HT1080 (cell line): ENCODE measurements at places on chromosomes 5 and 9. TPM values are rescaled to one million over a fixed set of nuclear protein-coding genes. Genes with fewer than 3 reads are reported as not detected.

GRCh38 chr9:127088724-127089615 lies 33.5 kb downstream of the ANGPTL2 start:
- no peak for DNase-seq

DNA sequence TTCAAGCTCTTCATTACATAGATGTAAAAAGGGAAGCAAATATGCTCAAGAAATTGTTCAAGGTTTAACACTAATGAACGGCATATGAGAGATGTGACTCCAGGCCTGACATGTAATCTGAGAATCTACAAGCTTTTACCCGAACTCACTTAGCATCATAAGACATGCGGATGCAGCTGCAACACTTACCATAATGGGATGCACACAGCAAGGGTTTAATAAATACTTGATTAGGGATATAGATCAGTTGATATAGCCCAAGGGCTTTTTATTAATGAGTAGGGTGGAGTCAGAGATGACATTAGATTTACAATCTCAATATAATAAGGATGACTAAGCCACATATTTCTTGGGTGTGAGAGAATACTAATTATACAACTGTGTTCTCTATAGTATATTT lies 2215.5 kb downstream of the MAT2B start:
- no peak for DNase-seq

- no peak for DNase-seq
These were observed 791.4 kb downstream of the MTRR start for GRCh38 chr5:8660133-8660893.

DNA sequence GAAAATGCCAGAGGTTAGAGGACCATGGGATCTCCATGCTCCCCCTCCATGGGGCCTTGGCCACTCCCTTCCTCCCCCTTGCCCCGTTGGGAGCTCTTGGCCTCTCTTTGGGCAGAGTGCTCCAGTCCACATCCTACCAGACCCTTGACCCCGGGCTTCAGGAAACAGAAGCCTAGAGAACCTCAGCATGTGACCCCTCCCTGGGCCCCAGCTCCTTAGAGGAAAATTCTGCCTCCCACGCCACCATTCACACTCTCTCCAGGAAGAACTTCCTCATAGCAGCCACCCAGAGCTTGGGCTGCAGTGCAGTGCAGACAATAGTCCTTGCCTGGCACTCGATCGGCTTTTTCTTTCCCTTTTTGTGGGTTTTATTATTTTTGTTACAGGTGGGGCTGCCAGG lies 6.0 kb downstream of the LHX6 start:
- DNase-seq = no peak

GRCh38 chr9:35856882-35857281 lies 13.3 kb downstream of the OR13J1 start:
- no peak for DNase-seq

DNA sequence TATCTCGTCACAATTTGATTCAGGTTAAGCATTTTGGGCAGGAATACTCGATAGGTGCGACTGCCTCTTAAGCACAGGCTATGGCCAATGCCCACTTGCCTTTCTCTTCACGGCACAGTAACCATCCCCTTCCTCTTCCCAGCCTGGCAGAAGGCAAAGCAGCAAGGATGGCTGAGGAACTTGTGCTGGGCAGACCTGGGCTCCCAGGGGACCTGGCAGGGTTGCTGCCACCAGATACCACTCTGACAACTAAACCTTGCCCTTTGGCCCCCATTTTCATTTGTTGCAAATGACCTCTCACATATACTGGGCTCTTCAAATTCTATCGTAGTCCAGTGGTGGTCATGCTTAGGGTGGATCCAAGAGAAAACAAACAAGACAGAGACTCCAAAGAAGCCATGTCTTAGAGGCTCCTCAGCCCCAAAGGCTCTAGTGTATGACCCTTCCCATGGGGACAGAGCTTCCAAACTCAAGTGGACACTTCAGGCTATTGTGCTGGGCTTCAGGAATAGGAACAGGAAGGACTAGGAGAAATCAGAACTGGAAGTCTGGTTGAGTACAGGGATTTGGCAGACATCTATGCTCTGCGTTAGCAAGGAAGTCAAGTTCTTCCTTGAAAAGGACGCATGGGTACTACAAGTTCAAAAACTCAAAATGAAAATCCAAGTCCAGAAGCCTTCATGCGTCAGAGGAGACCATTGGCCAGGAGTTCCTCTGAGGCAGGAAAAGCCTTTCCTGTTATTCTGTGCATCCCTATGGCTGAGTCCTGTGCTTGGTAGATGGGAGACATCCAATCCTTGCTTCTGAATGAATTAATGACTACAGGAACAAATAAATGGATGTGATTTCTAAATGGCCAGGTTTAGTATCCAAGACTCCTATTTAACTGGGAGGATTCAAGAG lies 64.6 kb upstream of the PLPP1 start:
- DNase-seq = no peak

GRCh38 chr9:37902796-37903646 lies 906 bp downstream of the SLC25A51 start:
- peak; percentile 37 for DNase-seq

DNA sequence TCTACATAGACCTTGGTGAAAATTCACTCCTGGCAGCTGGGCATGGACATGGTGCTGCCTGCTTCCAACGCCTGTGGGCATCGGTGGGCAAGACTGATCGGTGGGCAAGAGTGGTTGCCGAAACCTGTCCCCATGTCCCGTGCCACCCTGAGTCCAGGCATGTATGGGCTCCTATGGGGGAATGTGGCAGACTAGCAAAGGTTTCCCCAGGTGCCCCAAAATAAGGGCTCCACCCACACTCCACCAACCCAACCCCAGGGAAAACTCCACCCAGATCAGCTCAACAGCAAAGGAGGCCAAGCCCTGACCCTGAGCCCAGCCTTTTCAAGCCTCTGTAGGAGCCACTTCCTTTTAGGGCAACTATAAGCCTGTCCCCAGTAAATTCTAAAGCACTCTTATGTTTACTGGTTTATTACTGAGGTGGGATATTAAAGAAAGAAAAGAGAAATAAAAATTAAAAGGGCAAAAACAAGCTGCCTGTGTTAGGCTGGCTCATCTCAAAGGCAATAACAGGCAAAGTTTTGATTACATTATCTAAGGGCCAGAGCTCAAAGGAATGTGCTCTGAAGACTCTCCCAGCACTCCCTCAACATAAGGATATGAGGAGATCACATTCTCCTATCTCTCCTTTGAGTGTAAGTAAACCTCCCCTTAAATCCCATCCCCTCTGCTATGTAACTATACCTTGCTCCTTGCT lies 8.9 kb upstream of the SPATA31E1 start:
- DNase-seq = no peak

- no peak for DNase-seq
These were observed 282.6 kb upstream of the PTGER4 start for GRCh38 chr5:40397091-40397490.

DNA sequence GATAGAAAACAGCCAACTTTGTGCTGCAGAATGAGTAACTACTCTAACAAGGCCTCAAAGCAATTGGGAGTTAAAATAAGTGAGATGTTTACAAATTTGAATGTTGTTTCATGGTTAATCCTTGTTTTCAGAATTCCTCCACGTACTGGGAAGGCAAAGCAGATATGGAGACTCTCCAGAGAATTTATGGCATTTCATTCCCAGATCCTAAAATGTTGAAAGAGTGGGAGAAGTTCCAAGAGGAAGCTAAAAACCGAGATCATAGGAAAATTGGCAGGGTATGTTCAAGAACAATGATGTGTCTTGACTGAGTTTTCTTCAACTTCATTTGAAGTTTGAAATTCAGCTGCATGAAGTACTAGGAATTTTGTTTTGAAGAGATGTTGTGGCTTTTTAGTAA lies 16.4 kb downstream of the TARS1 start:
- DNase-seq = no peak

- no peak for DNase-seq
These were observed 17.0 kb downstream of the PLPP1 start for GRCh38 chr5:55517804-55518203.

DNA sequence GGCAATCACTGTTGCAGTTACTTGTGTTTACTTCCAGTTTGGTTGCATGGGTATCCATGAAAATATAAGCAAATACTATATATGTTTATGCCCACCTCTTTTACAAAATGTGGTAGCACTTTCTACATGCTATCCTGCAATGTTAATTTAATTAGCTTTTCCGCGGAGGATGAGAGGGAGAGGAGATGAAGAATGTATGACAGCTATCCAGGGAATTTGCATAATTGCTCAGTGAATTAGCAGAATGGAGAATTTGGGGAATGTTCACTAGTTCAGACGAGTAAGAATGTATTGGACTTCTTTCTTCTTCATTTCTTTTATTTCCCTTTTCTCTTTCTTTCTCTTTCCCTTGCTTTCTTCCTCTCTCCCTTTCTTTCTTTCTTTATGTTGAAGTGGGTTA lies 140.7 kb upstream of the SLC28A3 start:
- DNase-seq = no peak

GRCh38 chr5:56696900-56697299 lies 118.4 kb upstream of the MAP3K1 start:
- DNase-seq = no peak

- no peak for DNase-seq
These were observed 15.7 kb downstream of the SPATA9 start for GRCh38 chr5:95667061-95667618.

DNA sequence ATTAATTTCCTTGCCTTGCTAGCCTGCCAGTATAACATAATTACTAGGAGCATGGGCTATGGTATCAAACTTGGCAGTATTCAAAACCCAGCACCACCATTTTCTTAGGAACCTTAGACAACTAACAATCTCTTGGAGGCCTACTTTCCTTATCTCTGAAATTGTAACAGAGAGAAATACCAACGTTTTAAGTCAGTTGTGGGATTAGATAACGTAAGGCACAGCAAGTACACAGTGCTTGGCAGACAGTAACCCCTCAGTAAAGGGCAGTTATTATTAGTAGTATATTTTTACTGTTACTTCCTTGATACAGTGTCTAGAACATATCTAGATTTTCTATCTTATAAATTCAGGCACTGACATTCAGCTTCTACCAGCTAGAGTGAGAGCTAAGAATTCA lies 309.6 kb downstream of the ACTL7B start:
- DNase-seq = no peak

DNA sequence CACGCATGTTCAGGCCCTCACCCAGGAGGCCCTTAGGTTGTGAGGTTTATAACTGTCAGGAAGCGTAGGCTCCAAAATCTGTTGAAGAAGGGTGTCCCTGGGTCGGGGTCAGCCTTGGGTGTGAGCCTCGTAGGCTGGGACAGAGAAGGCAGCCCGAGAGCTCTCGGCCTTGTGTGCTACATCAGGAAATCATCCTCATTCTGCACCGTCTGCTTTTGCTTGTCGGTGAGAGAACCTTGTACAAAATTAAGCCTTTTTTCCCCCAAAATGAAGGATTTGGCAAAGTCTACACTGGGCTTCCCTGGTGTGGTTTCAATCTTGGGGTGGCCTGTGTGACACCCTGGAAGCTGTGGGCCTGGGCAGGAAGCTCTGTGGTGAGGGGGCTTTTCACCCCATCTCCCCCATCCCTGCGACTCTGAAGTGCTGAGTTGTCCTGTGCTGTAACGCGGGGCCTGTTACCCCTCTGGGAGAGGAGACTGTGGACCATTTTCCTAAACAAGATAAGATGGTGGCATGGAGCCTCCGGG lies 55.3 kb downstream of the AHRR start:
- no peak for DNase-seq

DNA sequence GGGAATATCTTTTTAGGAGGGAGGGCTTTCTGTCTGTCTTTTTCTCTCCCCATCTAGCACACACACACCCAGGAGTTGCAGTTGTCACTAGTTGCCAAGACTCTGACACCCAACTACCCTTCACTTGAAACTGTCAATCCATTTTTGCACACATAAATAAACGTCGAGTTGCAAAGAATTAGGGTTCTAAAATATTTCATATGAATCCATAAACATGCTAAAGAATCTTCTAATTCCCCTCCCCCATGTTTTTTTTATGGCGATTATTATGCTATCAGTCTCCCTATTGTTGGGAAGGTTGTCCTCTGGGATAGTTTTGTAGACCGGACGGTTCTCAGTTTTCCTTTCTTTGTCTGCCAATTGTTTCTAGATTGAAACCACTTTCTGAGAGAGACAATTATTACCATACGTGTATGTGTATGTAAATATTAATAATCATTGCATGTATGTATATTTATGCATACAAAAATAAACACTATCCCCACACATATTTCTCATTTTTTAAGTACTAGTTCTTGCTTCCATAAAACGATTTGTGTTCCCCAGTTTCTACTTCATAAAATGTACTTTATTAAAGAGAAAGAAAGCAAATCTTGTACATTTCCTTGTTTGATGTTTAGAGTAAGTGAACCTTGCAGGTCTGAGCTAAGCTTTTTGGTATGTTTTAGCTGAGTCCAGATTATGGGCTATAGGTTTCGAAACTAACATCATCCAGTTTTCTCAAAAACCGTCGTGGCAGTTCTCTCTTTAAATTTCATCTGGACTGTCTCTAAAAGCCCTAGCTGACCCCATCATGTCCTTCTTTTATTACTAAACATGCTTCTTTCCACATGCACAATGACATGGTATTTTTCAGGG lies 165.0 kb upstream of the MPDZ start:
- DNase-seq = no peak

- no peak for DNase-seq
These were observed 21.9 kb downstream of the OR2Y1 start for GRCh38 chr5:180717989-180718388.

GRCh38 chr5:157509587-157509986 lies 49.6 kb downstream of the NIPAL4 start:
- no peak for DNase-seq

GRCh38 chr9:5749306-5749705 lies 83.6 kb downstream of the ERMP1 start:
- DNase-seq = no peak

- no peak for DNase-seq
These were observed 68.4 kb downstream of the RASGEF1C start for GRCh38 chr5:180140571-180140970.

- no peak for DNase-seq
These were observed 278.8 kb downstream of the GAS1 start for GRCh38 chr9:86668488-86668887.

DNA sequence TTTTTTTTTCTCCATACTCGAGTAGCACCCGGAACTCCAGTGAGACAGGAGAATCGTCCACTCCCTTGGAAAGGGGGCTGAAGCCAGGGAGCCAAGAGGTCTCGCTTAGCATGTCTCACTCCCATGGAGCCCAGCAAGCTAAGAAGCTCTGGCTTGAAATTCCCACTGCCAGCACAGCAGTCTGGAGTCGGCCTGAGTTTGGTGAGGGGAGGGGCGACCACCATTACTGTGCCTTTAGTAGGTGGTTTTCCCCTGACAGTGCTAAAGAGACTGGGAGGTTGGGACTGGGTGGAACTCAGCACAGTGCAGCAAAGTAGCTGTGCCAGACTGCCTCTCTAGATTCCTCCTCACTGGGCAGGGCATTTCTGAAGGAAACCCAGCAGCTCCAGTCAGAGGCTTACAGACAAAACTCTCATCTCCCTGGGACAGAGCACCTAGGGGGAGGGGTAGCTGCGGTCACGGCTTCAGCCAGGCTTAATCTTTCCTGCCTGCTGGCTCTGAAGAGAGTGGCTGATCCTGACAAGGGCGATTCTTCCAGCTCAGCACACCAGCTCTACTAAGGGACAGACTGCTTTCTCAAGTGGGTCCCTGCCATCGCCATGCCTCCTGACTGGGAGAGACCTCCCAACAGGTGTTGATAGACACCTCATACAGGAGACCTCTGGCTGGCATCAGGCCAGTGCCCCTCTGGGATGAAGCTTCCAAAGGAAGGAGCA lies 414.5 kb upstream of the ZNF608 start:
- DNase-seq = peak; percentile 42

Gene CDC26
- 54.7 and 57.7 TPM in 2 replicates for total RNA-seq

Gene TAF1L
- not detected in 2 replicates for total RNA-seq

Gene NKD2
- total RNA-seq = not detected in 2 replicates

Gene WNT8A
- not detected in 2 replicates for total RNA-seq

Gene SNCB
- 2.4 and 3.4 TPM in 2 replicates for total RNA-seq

Gene SLIT3
- total RNA-seq = 0.08 and 0.23 TPM in 2 replicates

Gene SOWAHA
- not detected in 2 replicates for total RNA-seq

Gene PCDHB7
- 0.05 TPM in 1 of 2 replicates, not detected in the other for total RNA-seq

Gene FLT4
- 0.03 and 0.31 TPM in 2 replicates for total RNA-seq

Gene KLF4
- 1.3 and 3.7 TPM in 2 replicates for total RNA-seq

Gene EIF4E1B
- total RNA-seq = not detected in 2 replicates

Gene TTC33
- total RNA-seq = 5.8 and 8.4 TPM in 2 replicates
